HepG2 (cell line): ENCODE measurements at places on chromosomes 2 and 18.

GRCh38 chr2:160932960-160933359 is 227.3 kb upstream of the TANK start:
- DNase-seq: peak; percentile 79

DNA sequence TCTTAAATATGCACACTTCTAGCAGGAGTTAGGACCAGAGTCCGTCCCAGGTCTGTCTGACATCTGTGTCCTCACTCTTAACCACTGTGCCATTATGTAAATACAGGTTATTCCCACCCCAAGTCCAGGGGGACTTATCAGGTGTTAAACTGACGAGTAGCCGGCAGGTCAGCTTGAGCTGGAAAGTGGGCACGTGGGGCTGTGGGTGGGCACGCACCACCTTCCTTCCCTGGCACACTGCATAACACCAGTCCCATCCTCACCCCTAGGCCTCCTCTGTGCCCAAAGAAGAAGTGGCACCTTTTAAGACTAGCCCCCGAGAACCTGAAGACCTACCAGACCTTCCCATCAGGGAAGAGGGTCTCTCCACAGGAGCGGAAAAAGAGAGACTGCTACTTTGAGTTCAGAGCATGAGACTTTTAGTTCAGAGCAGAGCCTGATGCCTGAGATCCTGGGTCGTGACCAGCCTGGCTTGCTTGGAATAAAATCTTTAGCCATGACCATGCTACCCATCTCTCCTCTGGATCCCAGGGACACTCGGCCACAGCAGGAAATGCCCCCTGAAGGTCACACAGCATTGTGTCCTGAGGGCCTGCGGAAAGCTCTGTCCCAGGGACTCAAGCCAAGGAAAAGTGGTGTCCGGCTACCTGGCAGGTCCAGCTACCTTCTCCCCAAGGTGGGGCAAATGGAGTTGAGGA is 62.0 kb downstream of the CIB4 start:
- no peak for DNase-seq

- no peak for DNase-seq
These were observed 10.2 kb downstream of the DSG4 start for GRCh38 chr18:31386741-31387140.

GRCh38 chr2:119764832-119765231 is 5.1 kb downstream of the PTPN4 start:
- peak; percentile 48 for DNase-seq

GRCh38 chr2:121071034-121071504 is 213.9 kb downstream of the TFCP2L1 start:
- peak; percentile 24 for DNase-seq

DNA sequence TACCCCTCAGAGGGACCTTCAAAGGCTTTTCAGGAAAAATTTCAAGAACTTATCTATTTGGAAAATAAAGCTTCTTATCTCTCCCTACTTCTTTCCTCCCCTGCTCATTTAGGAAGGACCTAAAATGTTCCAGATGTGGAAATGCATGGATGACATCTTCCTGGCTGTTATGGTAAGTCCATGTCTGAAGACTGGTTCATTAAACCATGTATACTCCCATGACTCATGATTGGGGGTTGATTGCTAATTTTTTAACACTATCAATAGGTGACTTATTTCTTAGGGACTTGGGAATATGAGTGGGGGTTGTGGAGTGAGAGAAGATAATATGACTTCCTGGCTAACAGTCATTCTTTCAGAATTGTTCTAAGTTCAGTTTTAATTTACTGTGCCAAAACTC is 104.0 kb upstream of the PARD3B start:
- no peak for DNase-seq

- peak; percentile 57 for DNase-seq
These were observed 26.3 kb upstream of the TMEM182 start for GRCh38 chr2:102735416-102736109.

- no peak for DNase-seq
These were observed 24.5 kb upstream of the RAPH1 start for GRCh38 chr2:203559641-203560040.

DNA sequence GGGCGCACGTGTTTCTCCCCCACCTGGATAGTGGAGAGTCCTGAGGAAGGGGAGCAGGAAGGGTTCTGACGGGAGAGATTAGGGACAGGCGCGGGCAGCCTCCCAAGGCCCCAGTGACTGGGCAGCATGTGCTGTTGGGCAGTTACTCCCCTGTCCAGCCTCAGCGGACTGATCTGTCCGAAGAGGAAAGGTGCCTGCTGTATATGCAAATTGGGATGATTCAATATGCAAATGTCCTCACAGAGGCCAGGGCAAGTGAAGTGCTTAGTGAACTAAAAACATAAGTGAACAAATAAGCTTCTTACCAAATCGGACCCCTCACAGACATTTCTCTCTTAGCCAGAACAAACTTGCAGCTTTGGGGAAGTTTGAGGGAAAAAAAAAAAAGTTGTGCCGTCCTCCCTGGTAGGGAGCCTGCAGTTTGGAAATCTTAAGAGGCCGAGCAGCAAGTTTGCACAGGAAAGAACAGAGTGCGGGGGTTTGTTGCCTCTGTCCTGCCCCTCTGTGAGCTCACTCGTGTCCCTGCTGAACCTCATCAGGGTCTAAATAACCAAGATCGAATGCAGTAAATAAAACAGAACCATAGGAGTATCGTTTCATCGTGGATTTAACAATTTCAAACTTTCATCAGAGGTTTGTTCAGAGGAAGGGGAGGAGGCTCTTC is 141.4 kb downstream of the KCTD1 start:
- no peak for DNase-seq

- peak; percentile 15 for DNase-seq
These were observed 122.4 kb downstream of the SETBP1 start for GRCh38 chr18:44803019-44803650.

DNA sequence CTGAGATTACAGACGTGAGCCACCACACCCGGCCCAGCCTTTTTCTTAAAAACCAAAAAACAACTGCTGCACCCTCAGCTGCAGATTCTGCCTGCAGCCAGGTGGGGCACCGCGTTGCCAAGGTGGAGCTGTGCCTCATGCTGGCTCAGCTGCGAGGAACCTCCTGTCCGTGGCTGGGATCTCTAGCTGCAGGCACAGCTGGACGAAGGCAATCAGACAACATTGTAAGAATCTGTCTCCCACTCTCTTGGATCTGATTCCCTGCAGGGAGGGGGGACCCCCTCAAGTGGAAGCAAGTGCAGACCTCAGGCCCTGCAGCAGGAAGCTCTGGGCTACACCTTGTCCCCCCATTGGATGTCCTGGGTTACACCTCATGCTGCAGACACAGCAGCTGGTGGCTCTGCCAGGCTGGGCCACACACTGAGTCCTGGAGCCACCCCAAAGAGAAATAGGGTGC is 24.1 kb downstream of the CIDEA start:
- DNase-seq: no peak

DNA sequence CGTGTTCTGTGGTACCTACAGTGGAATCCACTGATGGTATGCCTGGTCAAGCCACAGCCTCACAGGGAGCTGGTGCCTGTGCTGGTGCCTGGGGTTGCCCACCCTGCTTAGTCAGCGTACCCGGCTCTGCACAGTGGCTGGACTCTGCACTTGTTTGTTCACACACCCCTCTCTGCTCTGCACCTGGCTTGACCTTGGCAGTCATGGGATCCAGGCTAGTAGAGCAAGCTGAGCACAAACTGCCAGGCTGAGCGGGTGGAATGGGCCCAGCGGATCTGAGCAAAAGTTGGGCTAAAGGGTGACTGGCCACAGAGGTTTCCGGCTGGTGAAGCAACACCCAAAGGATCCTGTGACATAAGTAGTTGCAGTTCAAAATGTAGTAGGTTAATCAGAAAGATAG is 163.5 kb downstream of the CDH19 start:
- peak; percentile 88 for DNase-seq

DNA sequence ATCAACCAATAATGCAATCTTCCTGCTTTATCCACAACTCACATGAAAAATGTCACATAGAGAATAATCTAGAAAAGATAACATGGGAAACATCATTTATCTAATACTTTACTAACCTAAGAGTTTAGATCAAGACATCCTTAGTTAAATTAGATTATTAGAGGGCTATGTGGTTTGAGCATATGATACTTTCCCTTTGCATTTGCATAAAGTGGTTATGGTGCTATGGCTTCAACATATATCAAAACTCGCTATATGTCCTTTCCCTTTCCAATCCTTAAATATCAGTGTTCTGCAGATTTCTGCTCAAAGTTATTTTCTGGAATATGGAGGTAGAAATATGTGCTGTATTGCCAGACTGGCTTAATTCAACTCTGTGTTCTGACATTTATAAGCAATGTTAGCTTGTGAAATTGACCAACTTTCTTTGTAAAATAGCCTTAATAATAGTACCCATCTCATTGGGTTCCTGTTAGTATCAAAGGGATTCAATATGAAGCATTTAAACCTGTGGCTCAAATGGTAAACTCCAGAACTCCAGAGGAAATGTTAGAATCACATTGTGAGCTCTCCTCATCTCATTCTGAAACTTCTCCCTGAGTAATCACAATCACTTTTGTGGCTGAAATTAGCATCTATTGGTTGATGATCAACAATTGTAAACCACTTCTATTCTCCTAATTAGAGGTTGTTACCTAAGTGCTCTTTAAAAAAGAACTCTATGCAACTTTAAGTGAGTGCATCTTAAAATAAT is 1089.9 kb upstream of the SLC39A10 start:
- DNase-seq: no peak

- DNase-seq: no peak
These were observed 22.6 kb upstream of the SUCLG1 start for GRCh38 chr2:84481702-84482101.

DNA sequence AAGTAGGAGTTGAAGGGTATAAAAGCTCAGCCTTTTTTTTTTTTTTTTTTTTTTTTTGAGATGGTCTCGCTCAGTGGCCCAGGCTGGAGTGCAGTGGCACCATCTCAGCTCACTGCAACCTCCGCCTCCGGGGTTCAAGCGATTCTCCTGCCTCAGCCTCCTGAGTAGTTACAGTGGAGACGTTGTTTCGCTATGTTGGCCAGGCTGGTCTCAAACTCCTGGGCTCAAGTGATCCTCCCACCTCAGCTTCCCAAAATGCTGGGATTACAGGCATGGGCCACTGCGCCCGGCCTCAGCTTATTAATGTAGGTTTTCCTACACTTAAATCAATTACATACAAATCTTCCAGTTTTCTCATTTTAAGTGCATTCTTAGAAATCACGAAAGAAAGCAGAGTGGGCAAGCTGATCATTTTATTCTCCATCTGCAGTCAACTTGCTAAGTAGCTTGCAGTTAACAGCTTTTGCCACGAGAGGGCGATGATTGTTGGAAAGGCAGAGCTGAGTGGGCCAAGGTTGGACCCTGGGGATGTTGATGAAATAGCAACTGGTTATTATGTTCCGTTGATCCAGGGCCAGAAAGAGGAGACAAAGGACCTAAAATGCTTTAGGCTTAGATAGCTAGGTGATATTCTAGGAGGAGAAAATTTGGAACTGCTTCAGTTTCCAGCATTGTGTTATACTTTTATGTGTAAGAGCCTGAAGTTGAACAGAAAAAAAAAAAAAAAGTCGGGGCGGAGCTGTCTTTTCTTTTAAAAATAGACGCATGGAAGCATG is 234.4 kb upstream of the EPAS1 start:
- peak; percentile 80 for DNase-seq

GRCh38 chr2:200482194-200482593 is 27.7 kb downstream of the KCTD18 start:
- DNase-seq: peak; percentile 75

DNA sequence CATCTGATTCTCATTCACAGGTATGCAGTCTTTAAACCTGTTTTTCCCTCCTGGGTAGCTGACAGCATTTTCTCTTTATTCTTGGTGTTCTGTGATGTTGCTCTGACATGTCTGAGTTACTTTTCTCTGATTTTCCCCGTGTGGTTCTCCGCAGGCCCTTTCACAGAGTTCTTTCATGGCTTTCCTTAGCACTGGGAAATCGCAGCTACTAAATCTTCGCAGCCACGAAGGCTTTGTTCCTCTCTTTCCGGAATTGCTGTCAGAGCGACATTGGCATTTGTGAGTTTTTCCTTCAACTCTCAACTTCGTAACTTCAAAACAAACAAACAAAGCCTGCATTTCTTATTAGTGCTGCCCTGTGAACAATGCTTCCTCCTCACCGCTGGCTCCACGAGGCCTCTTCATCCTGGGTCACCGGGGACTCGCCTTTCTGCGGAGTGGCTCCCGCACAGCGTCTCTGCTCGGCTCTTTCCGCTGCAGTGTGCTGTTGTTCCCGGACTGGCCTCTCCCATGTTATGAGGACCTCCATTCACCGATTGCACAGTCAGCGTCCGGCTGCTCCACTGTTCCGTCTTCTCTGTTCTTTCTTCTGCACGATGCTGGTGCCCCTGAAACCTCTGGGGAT is 16.1 kb downstream of the COLEC11 start:
- DNase-seq: no peak

- no peak for DNase-seq
These were observed 13.3 kb downstream of the ARHGAP25 start for GRCh38 chr2:68747900-68748299.

DNA sequence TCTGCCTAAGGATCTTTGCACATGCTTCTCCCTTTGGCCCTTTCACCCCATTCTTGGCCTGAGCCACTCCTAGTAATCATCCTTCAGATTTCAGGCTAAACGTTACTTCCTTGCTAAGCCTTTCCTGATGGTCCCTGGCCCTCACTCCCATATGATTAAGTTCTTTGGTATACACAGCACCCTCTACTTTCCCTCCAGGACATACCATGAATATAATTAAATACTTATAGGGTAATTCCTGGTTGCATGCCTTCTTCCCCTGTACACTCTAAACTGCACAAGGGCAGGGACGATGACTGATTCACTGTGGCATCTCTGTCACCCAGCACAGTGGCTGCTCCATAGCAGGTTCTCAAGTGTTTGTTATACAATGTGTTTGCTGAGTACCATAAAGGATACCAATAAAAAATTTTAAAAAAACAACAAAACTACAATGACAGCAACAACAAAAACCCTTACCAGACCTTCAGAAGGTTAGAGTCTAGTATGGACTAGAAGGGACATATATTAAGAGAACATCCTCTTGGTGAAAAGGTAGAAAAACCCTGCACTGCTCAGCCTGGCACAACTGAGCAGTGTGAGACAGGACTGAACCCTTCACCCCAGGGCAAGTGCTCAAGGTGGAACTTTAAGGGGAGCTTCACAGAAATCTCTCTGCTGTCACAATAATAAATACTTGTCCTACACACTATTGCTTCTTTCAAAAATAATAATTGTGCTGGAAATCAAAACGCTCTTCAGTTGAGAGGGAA is 76.2 kb downstream of the AAK1 start:
- no peak for DNase-seq

- no peak for DNase-seq
These were observed 208.1 kb downstream of the NEDD4L start for GRCh38 chr18:58252166-58252565.

DNA sequence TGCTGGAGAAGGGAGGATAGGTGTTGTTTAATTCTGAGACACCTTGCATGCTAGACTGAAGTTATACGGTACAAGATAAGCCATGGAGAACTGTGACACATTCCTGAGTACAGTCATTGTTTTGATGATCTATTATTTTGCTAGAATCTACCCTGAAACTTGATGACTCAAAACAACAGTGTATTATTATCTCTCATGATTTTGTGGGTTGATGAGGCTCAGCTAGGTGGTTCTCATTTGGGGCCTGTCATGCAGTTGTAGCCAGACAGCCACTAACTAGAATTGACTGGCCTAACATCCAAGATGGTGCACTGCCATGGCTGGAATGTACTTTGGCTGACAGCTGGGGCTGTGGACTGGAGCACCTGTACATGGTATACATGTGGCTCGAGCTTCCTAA is 5.4 kb upstream of the IL1R1 start:
- no peak for DNase-seq

- DNase-seq: no peak
These were observed 23.2 kb downstream of the KIF1A start for GRCh38 chr2:240796543-240797499.

- DNase-seq: no peak
These were observed 71.5 kb downstream of the DAW1 start for GRCh38 chr2:227942965-227943364.

- no peak for DNase-seq
These were observed 66.0 kb upstream of the HDAC4 start for GRCh38 chr2:239466755-239467271.
